Fibroblast of skin of back (primary cell): ENCODE measurements at places on chromosomes 6 and 20.

- peak; percentile 80 for DNase-seq
These were observed 32.3 kb downstream of the SNX5 start for GRCh38 chr20:17936286-17936760.

- no peak for DNase-seq
These were observed 64.9 kb upstream of the ZNF133 start for GRCh38 chr20:18223409-18223808.

- DNase-seq, result no peak
These were observed 704.8 kb upstream of the SLC35B3 start for GRCh38 chr6:9140172-9140571.

GRCh38 chr20:25275813-25276532, 28.1 kb downstream of the PYGB start:
- DNase-seq, result no peak
